ENCODE measurements at places on chromosomes 13 and 19.

DNA sequence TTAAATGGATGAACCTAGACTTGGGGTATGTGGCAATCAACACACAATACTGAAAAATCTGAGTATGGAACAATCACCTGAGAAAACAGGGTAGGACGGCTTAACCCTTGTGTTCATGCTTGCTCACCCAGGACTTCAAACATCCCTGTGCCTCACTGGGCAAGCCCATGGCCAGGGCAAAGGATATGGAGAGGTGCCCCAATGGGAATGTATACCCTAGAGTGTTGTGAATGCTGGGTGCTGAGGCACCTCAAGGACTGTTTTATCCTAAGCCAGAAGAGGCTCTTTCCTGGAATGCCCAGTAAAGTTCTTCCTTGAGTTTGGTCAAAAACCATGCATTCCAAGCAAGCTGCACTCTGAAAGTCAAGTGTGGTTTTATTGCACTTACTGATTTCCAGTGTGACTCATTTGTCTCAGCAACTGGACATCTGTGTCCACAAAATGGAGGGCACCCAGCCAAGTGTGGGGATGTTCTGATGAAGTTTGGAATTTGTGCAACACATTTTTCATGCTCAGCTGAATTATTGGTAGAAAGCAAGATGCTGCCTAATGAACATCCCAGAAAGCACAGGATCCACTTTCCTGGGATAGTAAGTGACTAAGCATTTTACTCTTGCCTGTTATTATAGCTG lies 531.3 kb downstream of the RFC3 start:
- peak; percentile 95 for DNase-seq

- DNase-seq, result no peak
Observed at GRCh38 chr19:18844806-18845329, 13.1 kb downstream of the UPF1 start.

DNA sequence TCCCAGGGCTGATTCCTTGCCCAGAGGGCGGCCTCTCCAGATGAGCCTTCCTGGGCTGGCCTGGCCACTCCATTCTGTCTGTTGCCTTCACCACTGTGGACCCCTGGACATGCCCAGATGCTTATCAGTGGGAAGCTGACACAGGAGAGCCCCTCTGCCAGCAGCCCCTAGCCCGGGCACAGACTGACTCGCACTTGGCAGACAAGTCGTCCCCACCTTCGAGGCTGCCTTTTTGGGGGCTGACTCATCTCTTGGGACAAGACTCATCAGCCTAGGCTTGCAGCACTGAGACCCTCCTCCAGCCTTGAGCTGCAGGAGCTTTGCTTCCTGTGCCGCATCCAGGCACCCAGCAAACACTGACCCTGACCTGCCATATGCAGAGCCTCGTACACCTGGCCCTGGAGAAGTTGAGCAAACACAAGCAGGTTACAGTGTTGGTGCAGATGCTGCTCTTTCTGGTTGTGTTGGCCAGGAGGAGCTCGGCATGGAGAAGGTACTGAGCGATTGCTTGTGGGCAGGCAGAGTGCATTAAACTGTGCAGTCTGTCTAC lies 8.1 kb downstream of the CHST8 start:
- DNase-seq, result no peak

- no peak for DNase-seq
Observed at GRCh38 chr19:1038978-1039645, 795 bp upstream of the ABCA7 start.

DNA sequence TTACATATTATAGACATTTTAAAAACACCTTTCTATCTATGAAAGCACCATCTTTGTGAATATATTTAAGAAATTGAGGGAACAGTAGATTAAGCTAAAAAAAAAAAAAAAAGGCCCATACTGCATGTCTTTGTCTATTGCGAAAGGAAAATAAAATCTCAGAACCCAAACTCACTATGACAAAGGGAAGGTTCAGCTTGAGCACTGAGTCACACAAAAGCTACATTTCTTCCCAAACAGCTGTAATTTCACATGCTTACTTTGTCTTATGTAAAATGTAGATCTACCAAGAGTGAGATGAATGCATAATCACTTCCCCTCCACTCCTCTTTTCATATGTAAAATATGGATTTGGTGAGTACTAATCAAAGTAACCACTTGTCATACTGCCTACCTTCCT lies 640.1 kb upstream of the KLF12 start:
- DNase-seq, result no peak

DNA sequence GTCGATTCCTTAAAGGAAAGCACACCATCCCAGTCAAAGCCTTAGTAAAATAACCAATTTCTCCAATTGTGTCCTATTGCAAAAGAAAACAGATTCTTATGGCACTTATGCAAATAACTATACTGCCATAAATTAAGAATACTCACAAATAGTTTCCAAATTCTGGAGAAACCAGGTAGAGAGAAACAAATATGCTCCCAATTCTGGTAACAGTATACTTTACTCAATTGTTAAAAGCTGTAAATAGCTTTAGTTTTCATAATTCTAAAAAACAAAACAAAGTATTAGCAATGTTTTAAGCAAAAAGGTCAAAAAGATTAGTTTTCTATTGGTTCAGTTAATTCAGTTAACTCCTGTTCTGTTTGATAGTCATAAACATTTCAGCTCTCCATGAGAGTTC lies 18.2 kb upstream of the UBAC2 start:
- no peak for DNase-seq

- DNase-seq, result no peak
Observed at GRCh38 chr13:111611651-111612050, 291.2 kb downstream of the TEX29 start.

GRCh38 chr13:56317841-56318240 lies 822.9 kb upstream of the PRR20A start:
- no peak for DNase-seq

GRCh38 chr19:49390929-49391359 lies 2.9 kb downstream of the KASH5 start:
- no peak for DNase-seq

- no peak for DNase-seq
Observed at GRCh38 chr19:27974082-27974513, 1238.9 kb downstream of the UQCRFS1 start.

- DNase-seq, result no peak
Observed at GRCh38 chr19:16366433-16367260, 42.0 kb downstream of the KLF2 start.

DNA sequence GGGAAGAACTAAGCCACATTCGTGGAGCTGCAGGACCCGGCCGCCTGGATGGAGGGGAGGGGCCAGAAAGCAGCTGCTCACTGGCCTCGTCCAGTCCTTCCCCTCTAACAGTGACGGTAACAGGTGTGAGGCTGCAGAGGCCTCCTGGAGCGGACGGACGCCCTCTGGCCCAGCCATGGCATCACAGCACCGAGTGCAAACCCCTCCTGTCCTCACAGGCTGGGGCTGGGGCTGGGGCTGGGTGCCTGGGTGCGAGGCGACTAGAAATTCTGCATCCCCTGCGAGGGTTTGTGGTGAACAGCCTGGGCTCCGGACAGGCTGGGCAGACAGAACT lies 3.6 kb downstream of the MICOS13 start:
- no peak for DNase-seq

DNA sequence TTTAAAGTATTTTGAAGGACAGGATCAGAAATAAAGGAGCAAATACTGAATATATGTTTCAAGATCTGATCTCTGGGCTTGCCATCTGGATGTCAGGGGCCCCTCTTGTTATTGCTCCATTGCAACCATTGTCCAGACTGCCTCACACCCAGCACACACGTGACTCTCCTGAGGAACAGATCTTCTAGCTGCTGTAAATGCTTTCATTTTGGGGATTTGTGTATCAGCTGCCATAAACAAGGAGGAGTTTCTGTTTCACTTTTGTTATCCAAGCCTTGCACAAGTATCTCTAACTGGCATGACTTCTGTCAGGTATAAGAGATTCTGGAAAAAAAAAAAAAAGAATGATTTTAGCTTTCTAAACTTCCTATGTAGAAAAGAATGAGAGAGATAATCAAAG lies 1624.1 kb upstream of the PRR20A start:
- no peak for DNase-seq

GRCh38 chr13:77563111-77563510 lies 27.6 kb downstream of the SCEL start:
- DNase-seq, result no peak

DNA sequence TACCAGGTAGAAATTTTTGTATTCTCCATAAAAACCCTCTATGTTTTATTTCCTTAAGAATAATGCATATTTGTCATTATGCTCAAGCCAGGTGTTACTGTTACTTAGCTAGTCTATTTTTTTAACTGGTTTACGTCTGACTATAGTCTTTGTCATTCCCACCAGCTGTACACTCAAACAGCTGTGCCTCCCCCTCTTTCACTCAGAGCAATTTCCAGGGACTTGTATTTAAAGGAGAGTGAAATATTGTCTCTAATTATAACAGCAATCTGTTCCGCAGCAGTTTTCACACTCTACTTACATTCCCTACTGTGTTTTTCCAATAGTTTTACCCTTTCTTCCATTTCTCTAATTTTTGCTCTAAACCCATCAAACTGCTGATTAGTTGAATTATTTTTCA lies 813.6 kb upstream of the MIR17HG start:
- no peak for DNase-seq

GRCh38 chr19:47283405-47284059 lies 8.8 kb downstream of the INAFM1 start:
- DNase-seq, result no peak

DNA sequence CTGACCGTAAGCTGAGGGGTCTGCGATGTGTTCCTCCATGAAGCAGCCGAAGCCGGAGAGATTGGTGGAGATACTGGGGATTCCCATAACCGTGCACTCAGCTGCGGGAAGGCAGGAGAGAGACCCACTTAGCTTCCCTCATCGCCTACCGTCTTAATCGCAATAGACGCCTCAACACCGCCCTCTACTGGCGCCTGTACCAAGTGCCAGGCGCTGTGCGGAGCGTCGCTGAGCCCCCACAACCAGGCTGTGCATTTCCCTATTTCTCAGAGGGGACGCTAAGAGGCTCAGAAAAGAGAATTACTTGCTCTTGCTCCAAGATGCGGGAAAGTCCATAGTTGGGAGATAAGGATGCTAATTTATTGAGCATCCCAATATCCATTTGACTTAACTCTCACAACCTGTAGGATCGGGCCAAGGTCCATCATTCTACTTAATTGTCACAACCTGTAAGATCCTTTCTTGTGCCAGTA lies 5.8 kb downstream of the FTL start:
- DNase-seq, result no peak

- DNase-seq, result no peak
Observed at GRCh38 chr13:44840131-44840530, 149.1 kb downstream of the NUFIP1 start.

- DNase-seq, result no peak
Observed at GRCh38 chr19:40396886-40397567, 7.0 kb upstream of the HIPK4 start.

- DNase-seq, result no peak
Observed at GRCh38 chr13:28493740-28494503, 1.0 kb downstream of the FLT1 start.

GRCh38 chr13:23620211-23620610 lies 50.0 kb downstream of the TNFRSF19 start:
- DNase-seq, result no peak

DNA sequence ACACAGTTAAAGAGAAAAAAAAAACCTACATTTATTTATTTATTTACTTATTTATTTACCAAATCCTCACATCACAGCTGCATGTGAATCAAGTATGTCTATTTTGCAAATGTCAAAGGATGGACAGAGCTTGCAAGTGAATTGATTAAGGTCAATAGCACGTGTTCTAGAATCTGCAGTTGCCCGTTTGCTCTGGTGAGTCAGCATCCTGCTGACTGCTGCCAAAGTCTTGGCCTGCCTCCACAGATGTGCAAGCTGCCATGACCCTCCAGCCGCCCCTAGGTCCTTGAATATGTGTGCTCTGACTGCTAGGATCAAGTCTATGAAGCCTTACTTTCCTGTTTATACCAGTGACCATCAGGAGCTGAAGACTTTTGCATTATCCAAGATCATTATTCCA lies 320.6 kb downstream of the GPC5 start:
- DNase-seq, result no peak

DNA sequence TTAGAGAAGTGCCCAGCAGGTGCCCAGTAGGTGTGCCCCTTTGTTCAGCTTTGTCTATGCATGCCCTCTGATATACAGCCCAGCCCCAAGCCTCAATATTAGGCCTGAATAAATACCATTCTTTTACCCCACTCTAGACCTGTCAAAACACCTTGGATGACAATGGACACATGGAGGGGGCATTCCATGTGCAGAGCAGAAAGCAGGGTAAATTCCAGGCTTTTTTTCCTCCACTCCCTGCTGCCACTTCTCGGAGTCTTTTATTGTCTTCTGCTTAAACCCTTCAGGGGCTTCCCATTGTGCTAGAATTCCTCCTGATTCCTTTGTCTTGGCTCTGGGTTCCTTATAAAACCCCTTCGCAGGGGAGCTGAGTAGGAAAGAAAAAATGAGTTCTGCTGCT lies 5.8 kb upstream of the FRY start:
- no peak for DNase-seq

GRCh38 chr13:112900226-112900600 lies 68.8 kb upstream of the MCF2L start:
- DNase-seq, result no peak

DNA sequence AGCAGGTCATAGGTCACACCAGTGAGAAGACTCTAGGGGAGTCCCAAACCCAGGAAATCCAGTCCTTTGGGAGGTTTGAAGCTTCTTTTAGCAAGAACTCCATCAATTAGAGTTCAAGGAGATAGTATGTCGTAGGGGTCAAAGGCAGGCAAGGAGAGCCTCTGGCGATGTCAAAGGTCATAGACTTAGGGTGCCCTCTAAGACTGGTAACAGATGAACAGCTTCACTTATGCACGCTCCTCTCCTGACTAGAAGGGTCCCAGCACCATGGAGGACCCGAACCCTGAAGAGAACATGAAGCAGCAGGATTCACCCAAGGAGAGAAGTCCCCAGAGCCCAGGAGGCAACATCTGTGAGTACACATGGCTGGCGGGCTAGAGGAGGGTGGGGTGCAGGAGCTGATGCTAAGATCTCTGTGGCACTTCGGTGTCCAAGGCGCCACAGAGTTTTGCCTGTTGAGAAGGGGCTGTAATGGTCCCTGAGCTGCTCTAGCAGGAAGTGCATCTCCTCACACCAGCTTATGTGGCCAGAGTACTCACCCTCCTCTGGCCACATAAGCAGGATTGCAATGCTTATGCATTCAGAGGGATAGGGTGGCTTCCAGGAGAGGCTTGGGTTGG lies 557 bp downstream of the ZNF576 start:
- DNase-seq, result no peak

DNA sequence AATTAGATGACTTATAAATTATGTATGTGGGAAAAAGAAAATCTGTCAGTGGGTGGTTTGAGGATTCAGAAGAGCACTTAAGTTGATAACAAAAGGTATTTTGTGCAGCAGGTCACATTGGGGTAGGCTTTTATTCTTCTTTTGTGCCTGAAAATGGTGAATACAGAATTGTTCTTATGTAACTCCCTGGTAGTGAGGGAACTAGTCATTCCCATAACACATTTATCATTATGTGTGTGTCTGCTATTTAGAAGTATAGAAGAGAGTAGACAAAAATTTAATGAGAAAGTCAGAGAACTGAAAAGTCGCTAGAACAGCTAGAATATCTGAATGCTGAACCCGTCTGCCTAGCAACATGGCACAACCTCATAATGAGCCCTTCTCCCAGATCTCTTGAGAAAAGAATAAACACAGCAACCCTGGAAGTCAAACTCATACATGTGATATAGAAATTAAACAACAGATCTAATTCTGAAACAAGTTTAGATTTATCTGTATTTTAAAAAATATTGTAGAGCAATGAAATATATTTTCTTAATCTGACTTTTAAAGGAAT lies 111.8 kb upstream of the EDNRB start:
- DNase-seq, result no peak
